ENCODE measurements at places on chromosomes 3 and 15. TPM values are rescaled to one million over a fixed set of nuclear protein-coding genes. Genes with fewer than 3 reads are reported as not detected.

The RARB gene
- total RNA-seq: 6.6 TPM

The MYH15 gene
- 0.26 TPM for total RNA-seq

The C15orf62 gene
- not detected for total RNA-seq

The MESP2 gene
- total RNA-seq: 0.62 TPM

The CEP152 gene
- 4.9 TPM for total RNA-seq

The NLGN1 gene
- total RNA-seq: not detected

The GPR27 gene
- total RNA-seq: 4.0 TPM

The ATP13A4 gene
- not detected for total RNA-seq

The SCN5A gene
- total RNA-seq: 1.3 TPM

The CD96 gene
- total RNA-seq: not detected

The ISLR2 gene
- total RNA-seq: 0.29 TPM

The LRRC34 gene
- total RNA-seq: not detected

The TBC1D2B gene
- 14.6 TPM for total RNA-seq

The TAGLN3 gene
- not detected for total RNA-seq

The SLC4A7 gene
- total RNA-seq: 23.6 TPM

The LAMB2 gene
- 87.0 TPM for total RNA-seq

The ANXA2 gene
- total RNA-seq: 5,263 TPM

The CORO2B gene
- 3.7 TPM for total RNA-seq

The XIRP1 gene
- 0.07 TPM for total RNA-seq

The XCR1 gene
- not detected for total RNA-seq

The TNFAIP8L3 gene
- 4.4 TPM for total RNA-seq

The CFAP44 gene
- 2.6 TPM for total RNA-seq

The KNG1 gene
- total RNA-seq: not detected

The KIF9 gene
- 22.4 TPM for total RNA-seq

The SAMMSON gene
- not detected for total RNA-seq

The BLM gene
- 15.5 TPM for total RNA-seq

The LNP1 gene
- 0.88 TPM for total RNA-seq

The CD86 gene
- total RNA-seq: not detected

The SLC9C1 gene
- total RNA-seq: not detected

The OCA2 gene
- 0.13 TPM for total RNA-seq

The PROS1 gene
- 9.9 TPM for total RNA-seq

The TEX9 gene
- total RNA-seq: 4.1 TPM

The ANKRD34C gene
- total RNA-seq: not detected

The GOLGA8S gene
- 0.18 TPM for total RNA-seq
